ENCODE measurements at places on chromosomes 12 and 14.

GRCh38 chr12:90074086-90074485 is 365.4 kb upstream of the ATP2B1 start:
- DNase-seq = no peak

DNA sequence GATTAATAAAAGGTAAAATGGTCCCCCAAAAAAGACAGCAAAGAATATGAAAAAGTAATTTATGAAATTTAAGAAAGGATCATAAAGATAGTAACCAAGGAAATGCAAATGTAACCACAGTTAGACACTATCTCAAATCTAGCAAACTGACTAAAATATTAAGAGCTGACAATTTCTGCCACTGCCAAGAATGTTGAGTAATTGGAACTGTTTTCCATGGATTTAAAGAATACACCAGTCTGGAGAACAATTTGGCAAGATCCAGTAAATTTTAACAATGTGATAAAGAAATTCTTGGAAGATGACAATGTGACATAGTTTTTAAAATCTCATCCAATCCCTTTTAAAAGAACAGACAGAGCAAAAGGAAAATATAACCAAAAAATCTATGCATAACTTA is 798.0 kb upstream of the MGAT4C start:
- no peak for DNase-seq

GRCh38 chr12:57477710-57478681 is 1.7 kb downstream of the ARHGAP9 start:
- DNase-seq = peak; percentile 63

- no peak for DNase-seq
These were observed 77.2 kb downstream of the C2CD5 start for GRCh38 chr12:22467190-22467589.

DNA sequence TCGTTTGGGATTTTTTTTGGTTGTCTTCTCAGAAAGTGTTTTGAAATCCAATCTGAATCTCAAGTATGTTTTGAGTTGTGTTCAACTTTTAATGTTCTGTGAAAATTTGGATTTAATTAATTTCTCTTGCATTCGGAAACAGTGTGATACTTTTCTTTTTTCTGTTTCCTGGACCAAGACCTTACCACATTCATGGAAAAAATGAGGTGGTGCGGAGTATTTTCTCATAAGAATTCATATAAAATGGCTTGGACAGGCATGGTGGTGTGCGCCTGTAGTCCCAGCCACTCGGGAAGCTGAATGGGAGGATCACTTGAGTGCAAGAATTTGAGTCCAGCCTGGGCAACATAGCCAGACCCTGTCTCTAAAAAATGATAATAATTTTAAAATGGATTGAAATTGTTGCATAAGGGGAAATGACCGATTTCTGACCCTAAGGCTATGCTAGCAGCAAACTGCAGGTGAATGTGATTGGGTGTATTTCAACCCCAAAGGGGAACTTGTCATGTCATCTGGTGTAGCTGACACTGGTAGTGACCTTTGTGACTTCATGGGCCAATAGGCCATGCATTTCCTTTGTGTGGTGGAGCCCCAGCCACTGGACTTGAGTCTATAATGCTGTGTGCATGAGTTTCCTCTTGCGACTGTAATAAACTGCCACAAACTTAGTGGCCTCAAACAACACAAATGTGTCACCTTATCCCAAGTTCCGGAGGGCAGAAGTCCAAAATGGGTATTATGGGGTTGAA is 123.5 kb upstream of the RFLNA start:
- DNase-seq = no peak

- no peak for DNase-seq
These were observed 24.0 kb downstream of the ARG2 start for GRCh38 chr14:67643713-67644112.
